ENCODE measurements at places on chromosomes 5 and 9.

DNA sequence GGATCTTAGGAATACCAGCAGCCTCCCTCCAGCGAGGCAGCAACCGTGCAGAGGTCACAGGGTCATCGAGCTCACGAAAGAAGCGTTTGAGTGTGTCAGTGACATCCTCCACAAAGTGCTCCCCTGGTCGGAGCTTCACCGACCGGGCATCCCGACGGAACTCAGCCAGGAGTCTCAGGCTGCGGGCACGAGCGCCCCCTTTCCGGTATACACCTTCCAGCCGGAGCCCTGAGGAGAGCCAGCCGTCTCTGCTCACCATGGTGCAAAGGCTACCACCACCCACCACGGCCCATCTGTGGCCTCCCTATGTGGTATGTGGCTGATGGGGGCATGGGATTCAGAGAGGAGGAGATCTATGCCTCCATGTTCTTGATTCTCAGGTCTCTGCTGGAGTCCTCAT, 10.8 kb upstream of the FCHSD1 start:
- DNase-seq: no peak

DNA sequence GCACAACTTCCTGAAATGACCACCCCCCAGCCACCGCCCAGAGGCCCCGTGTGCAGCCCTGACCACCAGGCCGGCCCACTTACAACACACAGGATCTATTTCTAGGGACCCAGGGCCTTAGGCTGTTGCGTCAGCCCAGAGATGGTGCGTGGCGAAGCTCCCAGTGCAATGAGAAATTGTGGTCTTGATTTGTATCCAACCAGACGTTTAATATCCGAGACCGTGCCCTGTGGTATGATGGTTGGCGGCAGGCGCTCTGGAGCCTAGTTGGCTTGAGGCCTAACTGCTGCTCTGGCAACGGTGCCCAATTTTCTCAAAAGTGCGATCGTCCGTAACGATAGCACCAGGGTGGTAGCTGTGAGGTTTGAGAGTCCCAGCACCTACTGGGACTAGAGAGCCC, 32.6 kb upstream of the SLC6A19 start:
- DNase-seq: no peak

DNA sequence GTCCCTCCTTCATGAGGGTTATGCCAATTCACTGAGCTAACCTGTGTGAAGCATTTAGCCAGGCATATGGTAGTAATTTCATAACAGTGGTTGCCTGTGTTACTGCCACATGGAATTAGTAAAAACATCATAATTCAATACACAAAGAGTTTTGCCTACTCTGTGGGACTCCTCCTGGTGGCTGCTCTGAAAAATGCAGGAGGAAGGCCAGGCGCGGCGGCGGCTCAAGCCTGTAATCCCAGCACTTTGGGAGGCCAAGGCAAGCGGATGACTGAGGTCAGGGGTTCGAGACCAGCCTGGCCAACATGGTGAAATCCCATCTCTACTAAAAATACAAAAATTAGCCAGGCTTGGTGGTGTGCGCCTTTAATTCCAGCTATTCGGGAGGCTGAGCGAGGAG, 547.3 kb downstream of the CDK5RAP2 start:
- DNase-seq: no peak

DNA sequence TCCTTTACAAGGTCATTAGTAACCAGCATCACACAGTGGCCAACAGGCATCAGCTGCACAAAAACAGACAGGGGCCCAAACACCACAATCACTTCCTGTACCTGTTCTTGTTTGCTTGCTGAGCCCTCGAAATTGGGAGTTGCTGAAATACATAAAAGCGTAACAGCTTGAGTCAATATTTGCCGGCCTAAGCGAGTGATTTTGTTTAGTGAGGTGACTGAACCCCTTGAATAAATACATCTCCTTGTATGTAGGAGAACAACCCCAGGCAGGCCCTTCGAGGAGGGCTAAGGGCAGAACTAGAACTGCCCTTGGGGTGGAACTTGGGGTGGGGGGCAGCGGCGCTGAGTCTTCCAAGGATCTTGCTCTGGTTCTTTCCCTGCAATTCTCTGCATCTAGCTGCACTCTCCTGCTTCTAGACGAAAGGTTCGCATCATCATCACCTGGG, 502.5 kb downstream of the RASEF start:
- DNase-seq: no peak

- no peak for DNase-seq
These were observed 30.8 kb downstream of the RASGRF2 start for GRCh38 chr5:80990971-80991370.

DNA sequence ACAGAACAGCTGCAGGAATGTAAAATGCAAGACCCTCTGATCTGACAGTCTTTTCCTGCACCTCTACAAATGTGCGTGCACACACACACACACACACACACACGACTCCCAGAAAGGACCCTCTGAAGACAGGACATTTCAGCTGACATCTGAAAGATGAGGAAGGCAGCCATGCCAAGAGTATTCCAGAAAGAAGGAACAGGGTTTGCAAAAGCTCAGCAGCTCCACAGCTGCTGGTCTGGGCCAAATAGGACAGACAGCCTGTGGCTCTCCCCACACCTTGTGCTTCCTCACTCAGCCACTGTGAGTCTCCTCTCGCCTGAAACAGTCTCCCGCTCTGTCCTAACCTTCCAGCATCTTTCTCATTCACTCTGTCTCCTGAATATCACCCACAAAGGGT, 189.0 kb downstream of the PALM2AKAP2 start:
- no peak for DNase-seq

DNA sequence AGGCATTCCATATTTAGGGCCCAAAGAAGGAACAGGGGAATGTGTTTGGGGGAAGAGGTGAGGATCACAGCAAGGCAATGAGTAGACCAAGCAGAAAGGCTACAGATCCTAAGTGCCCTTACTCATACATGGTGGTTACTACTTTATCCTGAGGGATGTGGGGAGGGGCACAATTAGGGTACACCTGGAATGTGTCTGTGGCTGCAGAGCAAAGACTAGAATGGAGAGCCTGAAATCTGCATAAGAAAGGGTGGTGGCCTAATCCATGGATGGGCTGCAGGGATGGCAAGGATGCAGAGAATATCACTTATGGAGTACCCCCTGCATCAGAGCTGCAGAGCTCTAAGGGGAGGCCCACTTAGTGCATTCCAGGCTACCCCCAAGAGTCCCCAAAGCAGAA, 352.6 kb upstream of the TRPC7 start:
- no peak for DNase-seq

GRCh38 chr9:16787724-16788123, 82.7 kb downstream of the BNC2 start:
- DNase-seq: no peak

GRCh38 chr9:77726289-77726688, 78.2 kb upstream of the GNA14 start:
- DNase-seq: no peak

GRCh38 chr5:29247346-29248028, 1946.0 kb upstream of the CDH6 start:
- DNase-seq: no peak

- no peak for DNase-seq
These were observed 44.1 kb upstream of the GABRP start for GRCh38 chr5:170739446-170739845.

GRCh38 chr5:95439801-95440493, 48.8 kb downstream of the FAM81B start:
- DNase-seq: no peak

GRCh38 chr5:101018299-101018698, 115.2 kb upstream of the ST8SIA4 start:
- DNase-seq: no peak

DNA sequence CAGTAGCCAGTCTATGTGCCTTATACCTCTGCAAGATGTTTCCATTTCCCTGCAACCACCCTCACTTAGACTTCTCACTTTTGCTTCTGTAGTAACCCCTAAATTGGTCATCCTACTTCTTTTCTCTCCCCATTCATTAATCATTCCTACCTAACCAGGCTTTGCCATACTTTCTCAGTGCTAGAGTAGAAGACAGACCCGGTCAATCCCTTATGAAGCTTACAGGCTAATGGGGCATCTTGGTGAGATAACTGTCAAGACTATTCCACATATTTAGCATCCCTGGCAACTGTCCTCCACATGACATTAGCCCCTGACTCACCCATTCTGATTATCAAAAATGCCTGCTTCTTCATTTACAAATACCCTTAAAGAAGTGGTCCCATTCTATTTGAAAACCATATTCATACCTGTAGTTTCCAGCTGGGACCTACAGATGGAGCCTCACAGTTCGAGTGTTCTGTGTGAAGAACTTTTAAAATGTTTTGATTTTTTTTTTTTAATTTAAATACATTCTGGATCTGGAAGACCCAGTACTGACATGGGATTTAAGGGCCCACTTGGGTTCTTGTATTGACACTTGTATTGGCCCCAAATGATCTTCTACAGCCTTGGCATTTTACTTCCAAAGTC, 21.0 kb downstream of the F2RL2 start:
- DNase-seq: no peak

Data from T-helper 1 cell (primary cell).